ENCODE measurements at places on chromosomes 4 and X.

- peak; percentile 84 for DNase-seq
These were observed 121.9 kb downstream of the PALLD start for GRCh38 chr4:168618577-168619265.

- DNase-seq: peak; percentile 52
These were observed 102.8 kb downstream of the FRMPD4 start for GRCh38 chrX:12241026-12241425.

DNA sequence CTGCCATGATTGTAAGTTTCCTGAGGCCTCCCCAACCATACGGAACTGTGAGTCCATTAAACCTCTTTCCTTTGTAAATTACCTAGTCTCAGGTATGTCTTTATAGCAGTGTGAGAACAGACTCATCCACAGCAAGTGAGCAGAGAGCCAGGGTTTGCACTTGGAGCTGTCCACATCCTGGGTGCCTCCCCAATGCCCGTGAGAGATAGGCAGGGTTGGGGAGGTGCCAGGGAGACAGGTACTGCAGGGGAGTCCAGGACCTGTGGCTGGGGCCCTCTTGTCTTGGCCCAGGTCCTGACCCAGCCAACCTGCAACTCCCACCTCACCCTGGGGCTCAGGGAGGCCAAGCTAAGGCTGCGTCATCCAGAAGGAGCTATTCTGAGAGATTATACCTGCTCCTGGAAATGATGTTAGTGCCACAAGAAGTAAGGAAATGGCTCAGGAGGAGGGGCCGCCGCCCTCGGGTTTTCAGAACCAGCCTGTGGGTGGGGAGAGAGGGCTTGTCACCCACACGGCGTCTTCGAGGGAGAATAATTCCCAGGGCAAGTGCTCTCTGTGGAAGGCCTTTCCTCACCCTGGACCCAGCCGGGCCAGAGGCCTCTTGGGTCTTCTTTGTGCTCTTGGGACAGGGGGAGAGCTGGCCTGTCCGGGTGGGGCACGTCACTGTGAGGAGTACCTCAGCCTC is 66.5 kb downstream of the ADRA2C start:
- no peak for DNase-seq

DNA sequence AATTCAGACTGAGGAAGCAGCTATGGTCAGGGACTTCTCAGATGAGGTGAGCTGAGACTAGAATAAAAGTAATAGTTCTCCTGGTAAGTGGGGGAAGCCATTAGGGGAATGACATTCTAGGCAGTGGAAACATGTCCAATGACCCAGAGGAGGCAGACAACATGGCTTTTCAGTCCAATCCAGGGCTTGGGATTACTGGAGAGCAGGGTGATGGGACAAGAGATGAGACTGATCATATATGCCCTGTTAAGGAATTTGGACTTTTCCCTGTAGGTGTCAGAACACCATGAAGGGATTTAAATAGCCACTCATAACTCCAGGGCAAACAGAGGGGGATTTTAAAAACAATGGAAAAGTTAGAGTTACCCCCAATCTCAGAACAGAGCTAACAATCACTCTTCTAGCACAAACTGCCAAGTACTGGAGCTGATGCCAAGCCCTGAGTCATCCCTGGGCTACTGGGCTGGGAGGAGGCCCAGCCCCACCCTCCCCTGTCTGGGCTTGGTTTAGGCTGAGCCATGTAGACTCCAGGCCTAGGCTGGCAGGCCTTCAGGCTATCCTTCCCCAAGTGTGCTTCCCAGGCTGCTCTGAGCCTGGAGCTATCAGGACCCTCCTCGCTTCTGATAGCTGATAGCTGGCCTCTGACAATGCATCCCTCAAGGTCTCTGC is 22.7 kb upstream of the MSN start:
- peak; percentile 91 for DNase-seq

DNA sequence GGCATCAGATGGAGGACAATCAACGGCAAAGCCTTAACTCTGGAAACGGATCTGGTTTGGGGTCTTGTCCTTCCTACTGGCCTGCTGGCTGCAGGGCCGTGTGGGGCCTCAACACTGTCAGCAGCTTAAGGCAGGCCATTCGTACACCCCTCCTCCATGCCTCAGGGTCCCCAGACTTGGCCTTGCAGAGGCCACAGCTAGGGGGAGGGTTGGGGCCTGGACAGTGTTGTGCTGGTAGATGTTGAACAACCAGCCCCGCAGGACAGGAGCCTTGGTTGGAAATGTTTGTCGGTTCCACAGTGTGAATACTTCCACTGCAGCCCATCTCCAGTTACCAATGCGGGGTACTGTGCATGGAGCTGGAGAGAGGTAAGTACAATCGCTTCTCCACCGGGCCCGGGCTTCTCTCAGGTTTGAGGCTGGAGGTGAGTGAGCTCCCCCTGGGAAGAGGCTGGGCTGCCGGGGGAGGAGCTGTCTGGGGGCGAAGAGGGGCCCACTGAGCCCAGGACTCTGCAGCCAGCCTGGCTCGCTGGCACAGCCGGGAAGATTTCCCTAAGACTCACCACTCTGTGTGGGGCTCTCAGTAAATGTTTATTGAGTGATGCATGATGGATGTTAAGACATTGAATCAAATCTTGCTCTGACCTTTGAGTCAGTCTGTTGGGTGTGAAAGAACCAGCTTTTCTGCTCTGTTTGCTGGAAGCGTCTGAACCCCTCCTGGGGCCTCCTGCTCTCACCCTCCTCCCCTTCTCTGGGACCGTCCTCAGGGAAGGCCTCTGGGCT is 19.7 kb upstream of the GPR78 start:
- peak; percentile 82 for DNase-seq

All from PC-3 (cell line).